Cardiac muscle cell (in vitro differentiated cells and primary cell): ENCODE measurements at places on chromosomes 1 and 21.
A peak's percentile ranks its signal among the peaks of the same experiment; 100 is the strongest.

DNA sequence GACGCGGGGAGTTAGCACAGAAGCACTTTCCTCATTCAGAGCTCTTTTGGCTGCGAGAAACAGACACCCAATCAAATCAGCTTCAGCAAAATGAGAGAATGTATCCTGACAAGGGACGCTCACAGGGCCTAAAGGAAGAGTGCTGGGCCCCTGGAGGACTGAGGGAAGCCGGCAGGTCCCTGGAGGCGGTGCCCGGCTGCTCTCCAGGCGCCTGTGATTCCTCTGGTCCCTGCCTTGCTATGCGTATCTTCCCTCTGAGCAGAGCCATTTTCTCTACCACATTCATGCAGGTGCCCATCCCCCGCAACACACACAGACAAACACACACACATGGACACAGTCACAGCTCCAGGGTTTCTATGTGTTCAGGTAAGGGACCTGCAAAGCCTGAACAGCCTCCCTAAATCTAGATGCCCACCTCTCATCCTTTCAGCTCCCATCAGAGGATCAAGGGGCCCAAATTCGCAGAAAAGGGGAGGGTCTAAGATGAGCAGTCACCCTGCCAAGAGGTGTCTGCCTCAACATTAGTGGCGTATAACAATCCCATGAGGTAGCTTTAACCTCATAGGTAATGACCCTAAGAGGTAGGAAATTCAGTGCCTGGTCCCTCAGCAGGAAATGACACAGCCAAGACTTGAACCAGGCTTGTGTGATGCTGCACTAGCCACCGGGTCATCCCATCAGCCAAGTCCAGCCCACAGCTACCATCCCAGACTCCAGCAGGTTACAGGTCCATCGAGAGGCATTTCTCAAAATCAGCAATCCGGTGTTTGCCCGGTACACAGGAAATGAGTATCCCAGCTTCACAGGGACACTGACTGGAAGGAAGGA lies 29.0 kb downstream of the PTAFR start:
- DNase-seq: no peak

GRCh38 chr1:70537788-70538187 lies 126.7 kb downstream of the CTH start:
- DNase-seq: no peak

GRCh38 chr1:89972024-89972423 lies 22.9 kb upstream of the ZNF326 start:
- no peak for DNase-seq

GRCh38 chr1:155929057-155929456 lies 5.2 kb downstream of the KHDC4 start:
- DNase-seq: no peak

- DNase-seq: peak; percentile 5
Observed at GRCh38 chr1:82273816-82274215, 473.1 kb downstream of the ADGRL2 start.

DNA sequence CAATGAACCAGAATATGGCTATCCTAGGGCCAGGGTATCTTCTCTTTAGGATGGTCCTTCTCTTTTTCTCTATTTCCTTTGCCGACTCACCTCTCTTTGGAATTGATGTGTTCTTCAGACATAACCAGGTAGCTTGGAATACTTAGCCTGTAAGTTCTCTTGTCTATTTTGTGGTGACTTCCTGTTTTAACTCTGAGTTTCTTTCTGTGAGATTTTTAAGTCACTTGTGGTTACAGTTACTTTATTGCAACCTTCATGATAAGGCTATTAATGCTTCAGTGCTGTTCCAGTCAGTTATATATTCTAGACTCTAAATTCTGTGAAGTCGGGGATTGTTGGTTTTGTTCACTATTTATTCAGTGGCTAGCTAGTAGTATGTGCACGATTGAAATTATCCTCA lies 46.2 kb downstream of the DISP1 start:
- no peak for DNase-seq

DNA sequence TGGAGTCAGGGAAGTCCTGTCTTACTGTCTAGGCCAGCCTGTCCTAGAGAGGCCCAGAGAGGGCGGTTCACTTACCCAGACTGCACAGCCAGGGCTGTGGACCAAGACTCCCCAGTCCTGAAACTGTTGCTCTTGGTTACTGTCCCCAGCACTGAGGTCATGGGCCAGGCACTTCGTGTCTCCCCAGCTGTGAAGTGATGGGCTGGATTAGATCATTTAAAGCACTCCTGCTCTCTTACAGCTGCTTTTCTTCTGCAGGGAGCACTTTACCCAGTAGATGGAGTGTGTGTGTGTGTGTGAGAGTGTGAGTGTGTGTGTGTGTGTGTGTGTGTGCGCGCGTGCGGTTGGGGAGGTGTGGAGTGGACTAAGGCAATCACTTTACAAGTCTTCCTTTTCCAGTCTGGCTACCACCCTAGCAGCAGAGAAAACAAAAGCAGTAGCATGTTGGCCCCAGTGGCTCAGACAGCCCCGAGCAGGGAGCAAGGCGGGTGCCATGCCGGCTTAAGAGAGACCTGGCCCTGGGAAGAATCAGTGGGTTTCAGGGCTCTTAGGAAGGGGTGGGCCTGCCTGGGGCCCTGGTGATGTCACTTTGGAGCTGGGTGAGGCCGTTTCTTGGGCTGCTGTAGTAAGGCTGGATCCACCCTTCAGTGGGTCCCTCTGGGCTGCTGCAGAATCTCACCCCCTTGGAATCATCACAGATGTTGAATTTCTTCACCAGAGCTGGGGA lies 2.4 kb downstream of the SPSB1 start:
- DNase-seq: peak; percentile 69

DNA sequence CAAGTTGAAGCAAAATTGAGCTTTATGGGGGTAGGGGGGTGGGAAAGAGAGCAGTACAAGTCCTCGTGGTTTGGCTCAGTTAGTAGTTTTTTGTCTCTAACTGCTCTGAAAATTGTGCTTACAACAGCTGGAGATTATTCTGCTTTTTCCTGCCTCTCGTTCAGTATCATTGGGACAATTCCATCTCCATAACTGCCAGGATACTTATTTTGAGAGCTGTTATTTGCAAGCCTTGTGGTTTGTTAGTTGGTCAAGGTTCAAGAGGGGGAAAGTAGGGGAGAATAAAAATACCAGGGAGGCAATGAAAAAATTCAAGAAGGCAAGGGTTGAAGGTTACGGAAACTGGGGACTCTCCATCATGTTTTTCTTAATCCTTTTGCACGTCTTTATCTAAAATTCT lies 811.8 kb upstream of the ADGRL2 start:
- no peak for DNase-seq

GRCh38 chr1:22636353-22636752 lies at the start of gene C1QA:
Gene C1QA, plus strand, starts transcription at chr1:22636628. Its CDS starts 989 bp downstream, at chr1:22637617.
- DNase-seq: no peak

GRCh38 chr1:22131875-22132486 lies 10.9 kb downstream of the WNT4 start:
- DNase-seq: peak; percentile 27

DNA sequence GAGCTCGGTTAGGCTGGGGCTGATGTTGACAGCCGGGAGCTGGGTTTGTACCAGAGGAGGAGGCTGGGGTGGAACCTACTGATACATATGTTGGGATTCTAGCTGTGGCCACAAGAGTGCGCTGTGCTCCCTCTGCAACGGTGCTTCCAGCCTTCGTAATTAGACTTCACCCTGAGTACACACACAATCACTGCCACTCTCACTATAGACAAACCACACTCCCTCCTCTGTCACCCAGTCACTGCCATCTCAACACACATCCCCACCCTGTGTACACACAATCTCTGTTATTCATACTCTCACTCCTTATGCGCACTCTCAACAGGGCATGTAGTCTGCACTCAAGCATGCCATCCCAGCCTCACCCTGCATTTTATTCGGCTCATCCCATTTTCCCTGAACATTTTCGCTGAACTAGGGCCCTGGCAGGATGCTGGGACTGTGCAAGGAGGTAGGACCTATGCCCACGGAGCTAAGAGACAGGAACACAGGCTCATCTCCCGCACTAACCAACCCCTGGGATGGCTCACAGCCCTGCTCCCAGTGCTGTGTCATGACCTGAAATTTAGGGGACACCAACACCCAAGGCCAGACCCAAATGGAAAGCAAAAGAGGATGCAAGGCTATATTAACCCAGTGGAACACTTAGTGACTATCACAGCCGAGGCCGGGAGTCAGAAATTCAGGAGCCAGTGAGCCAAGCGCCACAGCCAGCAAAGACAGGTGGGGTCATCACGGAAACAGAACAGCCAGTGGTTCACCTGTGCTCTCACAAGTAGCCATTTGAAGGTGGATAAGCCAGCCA lies 5.7 kb downstream of the GJB3 start:
- DNase-seq: peak; percentile 75

GRCh38 chr1:78043436-78043835 lies 2.3 kb upstream of the GIPC2 start:
- no peak for DNase-seq

DNA sequence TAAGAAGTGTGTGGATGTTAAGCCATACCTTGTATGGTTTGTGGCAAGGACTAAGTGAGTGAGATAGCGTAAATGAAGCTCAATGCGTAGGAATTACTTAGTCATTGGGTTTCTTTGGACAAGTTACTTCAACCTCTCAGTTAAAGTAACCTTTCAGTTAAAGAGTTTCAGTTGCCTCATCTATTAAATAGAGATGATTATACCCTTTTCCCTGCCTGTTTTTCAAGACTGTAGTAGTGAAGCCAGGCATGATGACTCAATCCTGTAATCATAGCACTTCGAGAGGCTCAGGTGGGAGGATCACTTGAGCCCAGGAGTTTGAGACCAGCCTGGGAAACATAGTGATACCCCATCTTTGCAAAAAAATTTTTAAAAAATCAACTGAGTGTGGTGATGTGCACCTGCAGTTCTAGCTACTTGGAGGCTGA lies 6.3 kb downstream of the ZMPSTE24 start:
- no peak for DNase-seq

- DNase-seq: no peak
Observed at GRCh38 chr1:32334274-32334861, 1.7 kb downstream of the MARCKSL1 start.

DNA sequence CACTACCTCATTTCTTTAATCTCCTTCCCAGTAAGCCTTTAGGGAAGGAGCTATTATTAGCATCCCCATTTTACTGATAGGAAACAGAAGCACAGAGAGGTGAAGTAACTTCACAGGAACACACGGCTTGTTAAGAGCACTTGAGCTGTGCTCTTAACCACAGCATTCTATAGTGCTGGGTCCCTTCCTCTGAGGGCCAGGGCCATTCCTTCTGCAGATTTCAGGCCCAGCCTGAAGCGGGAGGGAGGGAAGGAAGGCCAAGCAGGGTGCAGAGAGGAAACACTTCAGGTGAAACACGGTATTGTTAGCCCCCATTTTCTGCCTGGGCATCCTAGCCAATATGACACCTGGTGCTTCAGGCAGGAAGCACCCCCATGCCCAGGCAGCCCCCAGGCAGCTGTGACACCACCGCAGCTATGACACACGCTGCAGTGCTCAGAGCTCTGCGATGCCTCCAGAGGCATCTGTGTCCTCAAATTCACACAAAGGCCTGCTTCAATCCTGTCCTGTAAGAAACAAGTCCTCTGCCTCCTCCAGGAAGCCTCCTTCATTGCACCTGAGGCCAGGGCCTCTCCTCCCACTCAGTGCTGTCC lies 4.5 kb upstream of the EXTL1 start:
- DNase-seq: no peak

- no peak for DNase-seq
Observed at GRCh38 chr1:74344387-74344786, 109.2 kb downstream of the TNNI3K start.

DNA sequence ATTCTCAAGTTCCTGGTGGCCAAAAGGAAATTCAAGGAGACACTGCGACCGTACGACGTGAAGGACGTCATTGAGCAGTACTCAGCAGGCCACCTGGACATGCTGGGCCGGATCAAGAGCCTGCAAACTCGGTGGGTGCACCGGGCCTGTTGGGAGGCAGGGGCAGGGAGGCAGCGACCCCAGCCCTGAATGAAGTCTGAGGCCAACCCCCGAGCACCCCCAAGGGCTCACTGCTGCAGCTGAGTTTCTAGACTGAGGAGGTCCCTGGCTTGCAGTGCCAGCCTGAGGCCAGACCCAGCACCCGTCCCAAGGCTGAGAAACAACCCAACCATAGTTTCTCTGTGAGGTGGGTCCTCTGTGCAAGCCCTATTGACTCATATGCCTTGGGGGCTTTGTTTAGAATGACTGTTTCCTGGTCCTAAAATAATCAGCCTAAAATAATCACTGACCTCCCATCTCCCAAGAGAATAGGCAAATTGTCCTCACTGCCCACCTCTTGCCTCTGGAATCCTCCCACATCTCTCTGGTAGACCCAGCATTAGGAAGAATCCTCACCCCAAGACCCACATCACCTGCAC lies 27.1 kb downstream of the CITED4 start:
- no peak for DNase-seq

DNA sequence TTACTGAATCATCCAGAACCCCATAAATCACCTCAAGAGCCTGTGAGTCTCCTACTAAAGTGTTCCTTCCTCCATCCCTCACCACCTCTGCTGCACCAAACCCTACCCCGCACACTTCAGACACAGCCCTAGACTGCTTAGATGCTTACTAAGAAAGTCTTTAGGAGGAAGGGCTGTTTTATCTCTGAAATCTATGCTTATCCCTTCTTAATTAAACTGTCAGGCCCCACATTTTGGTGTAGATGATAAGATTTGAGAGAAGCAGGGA lies 216.8 kb upstream of the SGIP1 start:
- DNase-seq: no peak

GRCh38 chr1:39732730-39733129 lies 6.0 kb upstream of the PPIE start:
- peak; percentile 27 for DNase-seq

DNA sequence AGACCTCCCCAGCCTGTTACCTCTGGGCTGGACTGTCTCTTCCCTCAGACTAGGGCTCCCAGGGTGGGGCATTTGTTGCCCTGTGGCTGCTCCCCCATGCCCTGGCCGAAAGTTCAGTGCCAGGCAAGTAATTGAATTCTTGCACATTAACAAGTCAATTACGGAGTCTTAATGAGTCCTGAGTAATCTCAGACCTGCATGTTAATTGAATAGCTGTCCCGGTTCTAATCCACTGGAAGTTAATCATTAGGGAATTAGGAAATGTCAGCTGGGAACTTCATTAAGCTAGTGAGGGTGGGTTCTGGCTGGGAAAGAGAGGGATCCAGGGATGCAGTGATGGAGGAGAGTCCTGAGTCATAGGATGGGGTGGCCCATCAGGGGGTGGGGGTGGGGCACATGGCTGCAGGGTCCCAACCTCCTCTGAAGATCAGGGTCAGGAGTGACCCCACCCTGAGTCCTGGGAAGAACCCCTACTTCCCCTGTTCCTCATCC lies 47.1 kb upstream of the CSF3R start:
- DNase-seq: no peak

DNA sequence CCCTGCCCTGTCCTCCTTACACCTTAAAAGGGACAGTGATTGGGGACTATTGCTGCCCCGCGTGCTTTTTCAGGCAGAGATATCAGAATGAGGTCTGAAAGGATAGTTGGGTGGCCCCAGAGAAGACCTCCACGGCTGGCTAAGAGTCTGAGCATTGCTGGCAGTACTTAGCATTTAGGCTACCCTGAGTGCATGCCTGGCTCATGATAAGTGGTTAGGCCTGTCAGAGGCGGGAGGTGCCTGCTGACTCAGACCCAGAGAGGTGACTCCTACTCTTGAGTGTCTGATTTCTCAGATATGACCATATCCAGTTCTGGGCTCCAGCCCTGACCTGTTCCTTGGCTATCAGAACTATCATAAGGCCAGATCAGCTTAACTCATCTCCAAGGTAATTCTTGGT lies 213.7 kb downstream of the PBX1 start:
- DNase-seq: peak; percentile 85
